ENCODE measurements at places on chromosomes 2 and 18.
A peak's percentile ranks its signal among the peaks of the same experiment; 100 is the strongest.

GRCh38 chr2:140797718-140798117 is 1333.1 kb downstream of the LRP1B start:
- DNase-seq = no peak

DNA sequence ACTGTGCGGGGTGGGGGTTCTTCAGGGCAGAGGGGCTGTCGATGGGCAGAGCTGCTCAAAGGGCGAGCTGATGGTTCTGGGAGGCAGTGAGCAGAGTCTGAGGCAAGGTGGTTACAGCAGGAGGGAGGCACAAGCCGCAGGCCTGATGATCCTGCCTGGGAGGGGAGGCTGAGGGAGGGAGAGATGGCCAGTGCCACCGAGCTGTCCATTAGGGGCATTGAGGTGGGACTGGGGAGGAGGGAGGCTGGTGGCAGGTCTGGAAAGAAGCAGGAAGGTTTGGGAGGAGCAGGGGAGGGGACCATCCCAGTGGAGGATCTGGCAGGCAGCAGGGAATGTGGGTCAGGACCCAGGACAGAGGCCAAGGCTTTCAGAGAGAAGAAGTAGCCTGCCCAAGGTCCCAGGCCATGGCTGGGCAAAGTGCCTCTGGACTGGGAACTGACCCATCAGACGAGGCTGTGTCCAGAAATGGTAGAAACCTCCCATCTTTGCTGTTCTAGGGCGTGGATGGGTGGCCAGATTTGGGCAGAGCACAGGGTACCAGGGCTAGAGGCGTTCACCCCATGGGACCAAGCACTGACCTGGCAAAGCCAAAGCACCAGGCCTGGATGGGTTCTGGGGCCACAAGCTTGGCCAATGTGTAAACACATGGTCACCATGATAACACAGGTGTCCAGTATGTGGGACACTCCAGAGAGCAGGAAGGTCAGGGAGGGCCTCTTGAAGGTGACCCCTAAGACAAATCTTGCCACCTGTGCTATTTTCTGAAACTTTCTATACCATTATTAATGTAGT is 55.5 kb downstream of the INHBB start:
- DNase-seq = peak; percentile 8

DNA sequence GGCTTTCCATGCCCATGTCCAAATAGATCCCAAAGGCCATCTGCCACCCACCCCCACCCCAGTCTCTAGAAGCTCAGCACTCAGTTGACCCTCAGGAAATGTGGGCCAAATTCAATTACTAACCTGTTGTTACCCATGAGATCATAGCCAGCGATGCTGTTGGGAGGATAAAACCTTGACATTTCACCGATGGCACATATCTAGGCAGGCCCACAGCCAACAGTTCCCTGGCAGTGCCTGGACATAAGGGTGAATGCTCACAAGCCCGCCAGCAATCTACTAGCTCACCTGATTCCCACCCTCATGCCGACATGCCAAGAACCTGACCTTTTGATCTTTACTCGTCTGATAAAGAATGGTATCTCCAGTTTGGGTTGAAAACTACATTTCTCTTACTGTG is 11.8 kb upstream of the ACOXL start:
- no peak for DNase-seq

DNA sequence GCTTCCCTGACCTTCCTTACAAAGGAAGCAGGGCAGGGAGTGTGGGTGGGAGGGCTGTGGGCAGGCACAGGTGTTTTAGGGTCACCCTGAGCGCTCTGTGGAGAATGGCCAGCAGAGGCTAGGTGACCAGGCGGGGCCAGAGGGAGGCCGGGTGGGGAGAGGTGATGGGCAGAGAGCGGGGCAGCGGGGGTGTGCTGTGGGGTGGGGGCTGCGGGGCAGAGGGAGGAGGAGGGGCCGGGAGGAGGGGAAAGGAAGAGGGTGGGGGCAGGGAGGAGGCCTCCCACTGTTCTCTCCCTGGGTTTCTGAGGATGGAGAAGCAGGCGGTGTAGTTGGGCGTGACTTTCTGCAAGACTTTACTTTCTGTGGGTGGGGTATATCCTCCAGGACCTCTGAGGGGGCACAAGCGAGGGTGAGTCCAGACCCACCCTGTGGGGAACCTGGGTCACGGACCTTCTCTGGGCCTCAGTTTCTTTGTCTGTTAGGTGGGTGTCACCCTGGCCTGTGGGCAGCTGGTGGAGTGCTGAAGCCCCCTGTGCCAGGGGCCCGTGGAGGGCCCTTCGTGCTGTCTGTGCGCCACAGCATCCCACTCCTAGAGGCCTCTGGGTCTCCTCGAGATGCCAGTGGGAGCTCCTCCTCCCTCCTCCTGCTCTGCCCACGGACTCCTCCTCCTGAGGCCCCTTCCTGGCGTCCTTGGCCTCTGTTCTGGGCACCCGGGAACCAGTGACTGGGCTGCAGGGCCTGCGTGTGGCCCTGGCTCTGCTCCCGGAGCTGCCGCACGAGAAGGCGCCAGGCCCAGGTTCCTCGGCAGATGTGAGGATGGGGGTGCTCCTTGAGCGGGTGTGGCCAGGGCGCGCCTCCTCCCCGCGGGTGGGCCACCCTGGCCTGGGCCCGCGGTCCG is 6.3 kb upstream of the NEU4 start:
- no peak for DNase-seq

DNA sequence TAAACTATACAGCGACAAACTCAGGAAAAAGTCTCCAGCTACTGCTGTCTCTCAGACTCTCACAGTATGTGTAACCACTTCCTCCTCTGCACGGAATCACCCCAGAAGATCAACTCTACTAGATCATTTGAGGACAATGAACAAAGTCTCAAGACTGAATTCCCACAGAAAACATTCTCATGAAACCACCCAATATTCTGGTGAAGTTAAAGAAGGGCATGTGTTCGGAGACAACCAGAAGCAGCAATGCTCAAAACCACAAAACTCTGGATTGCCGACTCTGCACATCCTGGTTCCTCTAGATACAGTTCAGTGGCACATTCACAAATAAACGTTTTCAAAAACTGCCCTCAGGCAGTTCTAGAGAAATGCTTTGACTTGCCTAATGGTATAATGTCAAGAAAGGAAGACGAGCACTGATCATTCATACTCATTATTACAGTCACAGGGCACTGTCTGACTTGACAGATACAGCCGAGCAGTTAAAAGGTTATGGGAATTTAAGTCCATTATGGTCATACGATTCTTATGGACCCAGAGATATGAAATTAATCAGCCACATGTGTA is 91.9 kb upstream of the STK17B start:
- no peak for DNase-seq

GRCh38 chr2:216406826-216407225 is 5.5 kb upstream of the SMARCAL1 start:
- no peak for DNase-seq

DNA sequence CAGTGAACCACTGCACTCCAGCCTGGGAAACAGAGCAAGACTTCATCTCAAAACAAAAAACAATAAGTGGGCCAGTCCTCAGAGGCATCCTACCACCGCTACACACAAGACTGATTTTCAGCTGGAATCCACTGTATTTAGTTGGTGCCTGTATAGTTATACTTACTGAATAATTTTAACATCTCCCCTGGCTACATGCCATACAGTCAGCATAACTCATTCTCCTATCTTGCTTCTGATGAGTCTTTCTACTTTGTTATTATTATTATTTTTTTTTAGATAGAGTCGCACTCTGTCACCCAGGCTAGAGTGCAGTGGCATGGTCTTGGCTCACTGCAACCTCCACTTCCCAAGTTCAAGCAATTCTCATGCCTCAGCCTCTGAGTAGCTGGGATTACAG is 19.9 kb upstream of the CAB39 start:
- no peak for DNase-seq

DNA sequence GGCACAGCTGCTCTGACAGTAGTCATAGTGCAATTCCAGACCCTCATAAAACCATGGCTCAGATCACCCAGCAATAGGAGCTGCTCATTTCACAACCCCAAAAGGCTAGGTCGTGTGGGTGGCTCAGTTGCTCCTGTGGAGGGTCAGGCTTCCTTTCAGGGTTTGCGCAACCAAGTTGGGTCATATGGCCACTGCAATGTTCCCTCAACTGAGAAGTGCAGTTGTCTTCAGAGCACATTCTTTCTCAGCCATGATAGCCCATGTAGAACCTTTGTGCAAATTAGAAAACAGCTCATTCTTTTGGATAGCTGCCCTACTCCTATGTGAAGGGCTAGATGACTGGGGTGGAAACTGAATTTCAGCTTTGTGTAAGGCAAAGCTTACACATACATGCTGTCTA is 3.2 kb downstream of the SERPINB13 start:
- no peak for DNase-seq

- DNase-seq = peak; percentile 36
These were observed 72.0 kb upstream of the ZCCHC2 start for GRCh38 chr18:62450546-62451410.

- DNase-seq = no peak
These were observed 84.6 kb upstream of the CERS6 start for GRCh38 chr2:168371273-168372019.

- DNase-seq = no peak
These were observed 91.9 kb upstream of the LRP1B start for GRCh38 chr2:142222715-142223114.

- no peak for DNase-seq
These were observed 15.3 kb downstream of the WNT10A start for GRCh38 chr2:218895759-218896500.

DNA sequence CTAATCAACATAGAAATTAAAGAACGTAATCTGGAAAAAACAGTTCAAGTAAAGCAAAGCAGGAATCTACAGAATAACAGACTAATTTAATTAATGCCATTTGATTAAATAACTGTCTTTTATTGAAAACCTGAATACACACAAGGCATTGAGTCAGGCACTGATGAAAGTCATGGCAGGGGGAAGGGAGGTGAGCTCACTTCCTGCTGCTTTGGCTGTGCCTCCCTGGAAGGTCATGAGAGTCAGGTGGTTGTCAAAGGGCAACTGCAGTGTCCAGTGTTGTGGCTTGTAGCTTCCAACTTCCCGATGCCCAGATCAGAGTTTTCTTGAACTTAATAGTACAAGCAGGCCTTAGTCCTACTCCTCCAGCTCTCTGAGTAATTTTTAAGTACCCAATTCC is 180.9 kb downstream of the PID1 start:
- no peak for DNase-seq

DNA sequence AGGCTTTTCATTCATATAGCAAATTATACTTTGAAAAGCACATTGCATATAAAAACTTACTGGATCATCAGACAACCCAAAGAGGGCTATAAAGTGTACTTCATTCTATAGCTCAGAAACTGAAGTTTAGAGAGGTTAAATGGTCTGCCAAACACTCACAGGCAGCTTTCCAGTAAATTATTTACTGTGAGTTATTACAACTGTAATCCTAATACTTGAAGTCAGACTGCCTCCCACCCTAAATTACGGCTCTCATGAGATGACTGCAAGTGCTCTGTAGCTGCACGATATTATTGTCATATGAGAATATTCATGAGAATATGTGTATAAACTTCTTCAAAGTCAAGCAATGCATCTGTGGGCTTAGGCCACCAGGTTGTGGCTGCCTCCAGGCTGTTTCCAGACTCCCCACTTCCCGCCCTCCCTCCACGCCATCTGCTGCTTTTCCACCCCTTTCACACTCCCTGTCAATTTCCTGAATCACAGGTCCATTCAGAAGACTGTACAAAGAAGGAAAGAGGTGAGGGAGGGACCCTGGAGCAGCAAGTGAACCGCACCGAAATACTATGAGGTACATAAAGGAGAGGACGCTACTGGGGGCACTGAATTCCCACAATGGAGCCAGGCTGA is 111.1 kb upstream of the SPOPL start:
- DNase-seq = peak; percentile 33

DNA sequence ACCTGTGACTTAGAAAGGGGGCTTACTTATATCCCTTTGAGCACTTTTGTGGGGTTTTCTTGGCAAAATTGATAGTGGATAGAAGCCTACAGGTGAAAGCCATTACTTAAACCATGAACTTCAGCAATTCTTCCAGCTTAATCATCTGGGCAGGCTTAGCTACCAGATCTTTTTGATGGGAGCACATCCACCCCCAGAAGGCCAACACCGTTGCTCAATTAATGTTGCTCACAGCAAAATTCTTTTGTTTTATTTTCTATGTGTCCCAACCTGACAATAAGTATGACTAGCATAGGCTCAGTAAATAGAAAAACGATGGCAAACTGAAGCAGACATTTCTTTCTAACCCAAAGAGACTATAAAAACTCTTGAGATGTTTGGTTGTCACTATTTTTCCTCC is 269.4 kb upstream of the TCF4 start:
- DNase-seq = no peak

- DNase-seq = no peak
These were observed 59.3 kb downstream of the SERTAD2 start for GRCh38 chr2:64594226-64594989.

DNA sequence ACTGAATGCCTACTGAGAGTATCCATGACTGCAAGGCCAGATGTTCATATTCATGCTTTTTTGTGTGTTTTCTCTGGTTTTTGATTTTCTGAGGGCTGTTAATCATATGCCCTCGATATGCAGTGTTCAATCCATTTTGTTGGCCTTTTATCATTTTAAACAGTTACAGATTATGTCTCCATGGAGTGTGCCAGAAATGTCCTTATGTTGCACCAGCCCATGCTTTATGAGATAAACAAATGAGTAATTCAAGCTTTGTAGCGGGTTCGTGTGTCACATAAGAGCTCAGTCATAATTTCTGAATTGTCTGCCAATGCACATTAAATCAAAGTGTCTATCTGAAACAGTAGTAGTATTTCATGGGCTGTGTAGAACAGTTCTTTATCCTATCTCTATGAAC is 583.0 kb downstream of the THSD7B start:
- no peak for DNase-seq

DNA sequence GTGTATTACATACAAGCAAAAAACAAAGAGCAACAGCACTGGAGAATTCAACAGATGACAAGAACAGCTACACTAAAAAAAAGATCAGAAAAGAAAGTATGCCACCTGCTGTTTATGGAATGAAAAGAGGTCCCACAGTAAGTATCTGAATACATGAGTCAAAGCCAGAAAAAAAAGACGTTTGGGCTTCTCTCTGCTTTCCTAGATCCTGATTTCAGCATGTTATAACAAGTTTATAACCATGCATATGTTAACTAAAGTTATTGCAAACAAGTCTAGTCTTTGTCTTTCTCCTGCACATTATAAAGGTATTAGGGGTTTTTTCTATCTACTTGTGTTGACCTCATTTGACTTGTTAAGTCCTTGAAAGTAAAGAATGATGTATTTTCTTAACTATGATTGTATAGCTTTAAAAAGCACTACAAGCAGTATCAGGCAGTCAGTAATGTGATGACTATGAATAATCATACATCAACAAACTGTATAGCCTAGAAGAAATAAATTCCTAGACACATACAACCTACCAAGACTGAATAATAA is 108.5 kb upstream of the COL5A2 start:
- DNase-seq = peak; percentile 81

DNA sequence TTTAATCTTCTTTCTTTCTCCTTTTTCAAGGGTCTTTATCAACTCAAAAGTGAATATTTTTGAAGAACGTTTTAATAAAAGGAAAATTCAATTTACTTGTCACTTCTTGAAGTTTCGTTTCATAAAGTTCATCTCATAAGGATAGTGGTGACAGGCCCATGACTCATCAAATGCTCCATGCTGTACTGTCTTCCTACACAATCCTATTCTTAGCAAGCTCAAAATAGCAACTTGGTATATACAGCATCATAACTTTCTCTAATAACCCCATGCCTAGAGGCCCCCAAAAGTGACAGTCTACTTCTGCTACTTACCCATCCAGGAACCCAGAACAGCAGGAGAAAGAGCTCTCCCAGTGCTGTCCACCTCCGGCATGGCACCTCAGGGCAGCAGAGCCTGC is 7.7 kb downstream of the FBXO15 start:
- DNase-seq = no peak

GRCh38 chr2:100588071-100588786 is 25.4 kb downstream of the PDCL3 start:
- DNase-seq = no peak

GRCh38 chr2:176526995-176527901 is 258.0 kb downstream of the MTX2 start:
- no peak for DNase-seq
